Activated CD4-positive, alpha-beta memory T cell treated with anti-CD3 and anti-CD28 coated beads, Interleukin-2, amount 10 ng/mL, durations not matched to agents 7 days and 5 days (primary cell): ENCODE measurements at places on chromosomes 12 and 14. TPM values are rescaled to one million over a fixed set of nuclear protein-coding genes. Genes with fewer than 3 reads are reported as not detected.

The MUCL1 gene
- not detected for total RNA-seq

DNA sequence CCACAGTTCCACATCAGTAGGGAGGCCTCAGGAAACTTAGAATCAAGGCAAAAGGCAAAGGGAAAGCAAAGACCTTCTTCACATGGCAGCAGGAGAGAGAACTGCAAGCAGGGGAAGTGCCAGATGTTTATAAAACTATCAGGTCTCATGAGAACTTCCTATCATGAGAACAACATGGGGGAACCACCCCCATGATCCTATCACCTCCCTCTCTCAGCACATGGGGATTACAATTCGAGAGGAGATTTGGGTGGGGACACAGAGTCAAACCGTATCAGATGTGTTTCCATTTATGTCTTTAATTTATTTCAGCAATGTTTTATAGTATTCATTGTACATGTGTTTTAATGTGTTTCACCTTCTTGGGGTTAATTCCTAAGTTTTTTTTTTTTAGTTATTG, 25.8 kb downstream of the METAP2 start:
- DNase-seq = no peak

DNA sequence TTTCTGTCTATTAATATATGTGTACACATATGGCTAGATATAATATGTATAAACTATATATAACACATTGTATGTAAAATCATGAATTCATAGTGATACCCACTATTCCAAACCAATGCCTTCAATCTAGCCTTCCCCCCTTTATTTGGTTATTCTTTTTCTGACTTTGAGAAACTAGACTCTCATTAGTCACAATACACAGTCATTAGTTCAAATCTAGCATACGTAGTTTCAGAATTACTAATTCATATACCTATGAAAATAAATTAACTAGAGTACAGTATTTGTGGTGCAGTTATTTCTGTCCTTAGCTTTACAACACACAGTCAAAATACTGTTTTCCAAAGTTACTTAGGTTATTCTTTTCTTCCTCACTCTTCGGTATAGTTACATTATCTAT, 268.2 kb downstream of the DPF3 start:
- no peak for DNase-seq

DNA sequence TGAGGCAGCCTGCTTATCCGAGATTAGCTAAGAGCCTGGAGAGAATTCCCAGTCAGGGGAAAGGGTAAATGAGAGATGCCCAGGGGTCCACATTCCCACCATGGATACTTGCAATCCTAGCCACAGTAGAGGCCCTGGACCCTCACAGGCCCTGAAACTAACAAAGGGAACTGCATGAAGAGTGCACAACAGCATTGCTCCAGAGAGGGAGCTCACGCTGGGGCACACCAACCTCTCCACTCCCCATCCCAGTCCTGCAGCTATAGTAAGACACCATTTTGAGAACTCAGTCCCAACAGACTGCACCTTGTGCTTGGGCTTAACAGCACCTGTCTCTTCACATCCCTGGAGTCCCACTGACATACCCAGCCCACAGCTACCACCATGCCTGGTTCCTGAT, 30.5 kb downstream of the CEP83 start:
- DNase-seq = no peak

DNA sequence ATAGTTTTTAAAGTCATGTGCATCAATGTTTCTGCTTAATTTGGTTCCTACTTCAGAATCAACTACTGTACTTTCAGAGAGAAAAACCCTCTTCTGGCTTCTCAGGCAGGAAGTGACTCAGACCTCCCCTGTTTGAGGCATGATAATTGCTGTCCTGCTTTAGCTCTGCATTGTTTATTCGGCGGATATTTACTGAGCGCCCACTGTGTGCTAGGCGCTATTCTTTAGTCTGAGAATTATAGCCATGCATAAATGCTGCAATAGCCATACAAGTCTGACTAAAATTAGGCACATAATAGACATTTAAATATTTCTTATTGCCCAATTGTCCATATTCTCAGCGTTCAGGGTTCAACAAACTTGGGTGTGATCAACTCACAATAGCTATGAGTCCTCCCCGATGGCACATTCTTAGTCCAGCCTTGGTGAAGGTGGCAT, 6.1 kb upstream of the AMIGO2 start:
- peak; percentile 59 for DNase-seq

DNA sequence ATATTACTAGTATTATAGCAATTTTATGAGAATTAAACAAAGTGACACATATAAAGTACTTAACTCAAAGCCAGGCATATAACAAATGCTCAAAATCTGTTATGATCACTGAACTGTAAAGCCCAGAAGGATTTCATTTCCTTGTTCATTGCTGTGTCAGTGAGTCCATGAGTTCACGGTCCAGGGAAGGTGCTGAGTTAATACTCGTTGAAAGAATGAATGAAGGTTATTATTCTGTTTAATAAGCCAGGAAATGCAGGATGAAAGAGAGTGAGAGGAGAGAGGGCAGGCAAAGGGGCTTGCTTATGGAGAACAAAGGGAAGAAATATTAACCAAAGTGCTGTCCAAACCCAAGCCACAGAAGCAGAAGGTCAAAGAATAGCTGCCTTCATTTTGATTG, 40.2 kb upstream of the NT5DC3 start:
- DNase-seq = no peak

DNA sequence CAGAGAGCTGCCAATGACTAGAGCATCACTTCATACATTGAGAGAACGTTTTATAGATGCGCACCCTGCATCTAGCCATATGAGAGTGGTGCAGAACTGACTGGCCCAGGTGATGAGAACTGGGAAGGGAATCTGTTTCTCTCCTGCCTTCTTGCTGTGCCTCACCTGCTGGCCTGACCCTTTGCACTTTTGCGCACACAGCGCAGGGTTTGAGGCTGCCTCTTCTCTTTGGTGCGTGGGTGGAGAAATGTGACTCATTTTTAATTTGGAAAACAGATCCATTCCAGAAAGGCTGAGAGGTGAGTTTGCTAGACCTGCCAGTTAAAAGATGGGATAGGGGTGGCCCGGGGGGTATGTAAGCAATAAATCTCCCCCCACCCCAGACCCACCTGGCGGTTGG, 453 bp upstream of the ESRRB start:
- DNase-seq = no peak

GRCh38 chr12:111467092-111467856, 61.6 kb downstream of the SH2B3 start:
- DNase-seq = peak; percentile 2

GRCh38 chr14:26621807-26622560, 24.2 kb upstream of the NOVA1 start:
- no peak for DNase-seq

- DNase-seq = no peak
These were observed 4.7 kb upstream of the CREBL2 start for GRCh38 chr12:12606781-12607589.

The SMCO3 gene
- total RNA-seq = not detected

DNA sequence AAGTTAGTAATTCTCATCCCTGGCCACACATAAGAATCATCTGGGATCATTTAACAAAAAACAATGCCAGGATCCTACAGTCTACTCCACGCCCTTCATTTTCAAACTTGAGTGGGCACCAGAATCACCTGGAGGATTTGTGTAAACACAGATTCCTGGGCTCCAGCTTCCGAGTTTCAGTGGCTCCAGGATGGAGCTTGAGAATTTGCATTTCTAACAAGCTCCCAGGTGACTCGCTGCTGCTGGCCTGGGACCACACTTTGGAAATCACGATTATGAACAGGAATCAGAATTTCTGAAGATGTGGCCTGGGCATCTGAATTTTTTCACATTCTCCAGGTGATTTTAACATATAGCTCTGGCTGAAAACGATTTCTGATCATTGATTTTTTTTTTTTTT, 234.8 kb downstream of the CACNA1C start:
- DNase-seq = no peak

The FSCB gene
- not detected for total RNA-seq

DNA sequence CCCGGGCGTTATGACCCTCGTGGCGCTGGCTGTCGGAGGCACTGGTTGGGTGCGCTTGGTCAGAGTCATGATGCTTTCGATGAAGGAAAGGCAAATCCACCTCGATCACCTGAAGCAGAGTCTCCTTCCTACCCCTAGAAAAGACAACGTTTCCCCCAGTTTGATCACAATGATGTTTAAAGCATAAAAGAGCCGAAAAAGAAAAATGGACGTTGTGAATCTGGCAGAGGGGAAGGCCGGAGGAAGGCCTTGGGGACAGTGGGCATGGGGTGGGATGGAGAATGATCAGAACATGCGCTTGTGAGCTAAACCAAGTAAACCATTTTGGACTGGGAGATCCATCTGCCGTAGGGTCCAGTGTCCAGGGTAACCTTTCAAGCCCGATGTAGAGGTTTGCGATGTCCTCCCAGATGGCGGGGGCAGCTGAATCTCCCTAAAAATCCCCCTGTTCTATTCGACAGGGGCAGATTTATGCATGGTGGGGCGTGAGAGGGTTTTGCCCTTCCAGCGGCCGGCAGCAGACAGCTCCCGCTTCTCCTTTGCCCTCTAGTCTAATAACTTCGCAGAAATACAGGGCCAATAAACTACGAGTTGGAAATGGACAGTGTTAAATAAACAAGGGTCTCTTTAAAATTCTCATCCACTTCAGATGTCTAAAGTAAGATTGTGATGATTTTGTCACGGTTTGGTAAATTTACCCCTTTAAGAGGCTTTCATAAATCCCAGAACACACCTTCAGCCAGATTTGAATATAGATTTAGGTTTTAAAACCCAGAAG, 2.3 kb upstream of the OTX2 start:
- no peak for DNase-seq

DNA sequence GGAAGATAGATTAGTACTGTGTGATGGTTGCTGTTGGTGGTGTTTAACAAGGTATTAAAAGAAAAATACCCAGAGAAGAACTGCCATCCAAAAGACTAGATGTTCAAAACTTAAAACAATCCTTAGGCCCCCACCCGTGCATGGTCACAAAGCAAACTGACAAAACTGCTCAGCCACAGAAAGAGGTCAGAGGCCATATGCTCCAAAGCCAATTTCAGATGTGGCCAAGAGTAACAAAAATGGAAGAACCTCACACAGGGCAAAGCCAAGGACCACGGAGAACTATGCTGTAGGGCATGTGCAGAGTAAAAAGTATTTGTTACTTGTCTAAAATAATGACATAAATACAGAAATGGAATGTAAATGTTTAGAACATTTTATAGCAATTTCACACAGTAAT, 5.3 kb downstream of the TXNDC16 start:
- no peak for DNase-seq

DNA sequence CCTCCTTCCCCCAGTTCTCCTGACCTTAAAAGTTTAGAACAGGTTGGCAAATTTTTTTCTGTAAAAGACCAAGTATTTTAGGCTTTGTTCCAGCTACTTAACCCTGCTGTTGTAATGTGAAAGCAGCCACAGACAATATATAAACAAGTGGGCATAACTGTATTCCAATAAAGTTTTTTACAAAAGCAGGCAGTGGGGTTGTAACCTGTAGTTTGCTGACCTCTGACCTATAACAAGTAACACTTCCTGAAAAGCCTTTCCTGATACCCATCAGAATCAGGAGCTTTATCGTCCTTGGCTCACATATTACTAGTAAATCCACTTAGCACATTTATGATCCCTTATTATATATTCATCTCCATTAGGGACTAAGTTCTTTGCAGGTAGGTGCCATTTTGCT, 13.1 kb upstream of the SMARCC2 start:
- no peak for DNase-seq

The CHMP4A gene
- 97.9 TPM for total RNA-seq

The NPAS3 gene
- not detected for total RNA-seq

DNA sequence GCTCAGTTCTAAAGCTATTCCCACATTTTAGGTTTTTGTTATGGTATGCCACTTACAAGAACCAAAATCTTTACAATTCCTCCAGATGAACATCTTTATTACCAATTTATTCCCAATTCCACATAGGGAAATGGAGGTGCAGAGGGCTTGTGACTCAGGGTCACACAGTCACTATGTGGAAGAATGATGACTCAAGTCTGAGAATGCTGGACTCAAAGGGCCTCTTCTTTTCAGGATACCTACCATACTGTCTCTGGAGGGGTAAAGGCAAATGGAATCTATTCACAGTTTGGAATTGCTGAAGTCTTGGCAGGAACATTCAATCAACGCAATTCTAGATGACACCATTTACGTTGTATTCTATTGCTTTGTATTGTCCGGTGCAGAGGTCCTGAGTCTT, 48.2 kb upstream of the MANSC4 start:
- DNase-seq = no peak

DNA sequence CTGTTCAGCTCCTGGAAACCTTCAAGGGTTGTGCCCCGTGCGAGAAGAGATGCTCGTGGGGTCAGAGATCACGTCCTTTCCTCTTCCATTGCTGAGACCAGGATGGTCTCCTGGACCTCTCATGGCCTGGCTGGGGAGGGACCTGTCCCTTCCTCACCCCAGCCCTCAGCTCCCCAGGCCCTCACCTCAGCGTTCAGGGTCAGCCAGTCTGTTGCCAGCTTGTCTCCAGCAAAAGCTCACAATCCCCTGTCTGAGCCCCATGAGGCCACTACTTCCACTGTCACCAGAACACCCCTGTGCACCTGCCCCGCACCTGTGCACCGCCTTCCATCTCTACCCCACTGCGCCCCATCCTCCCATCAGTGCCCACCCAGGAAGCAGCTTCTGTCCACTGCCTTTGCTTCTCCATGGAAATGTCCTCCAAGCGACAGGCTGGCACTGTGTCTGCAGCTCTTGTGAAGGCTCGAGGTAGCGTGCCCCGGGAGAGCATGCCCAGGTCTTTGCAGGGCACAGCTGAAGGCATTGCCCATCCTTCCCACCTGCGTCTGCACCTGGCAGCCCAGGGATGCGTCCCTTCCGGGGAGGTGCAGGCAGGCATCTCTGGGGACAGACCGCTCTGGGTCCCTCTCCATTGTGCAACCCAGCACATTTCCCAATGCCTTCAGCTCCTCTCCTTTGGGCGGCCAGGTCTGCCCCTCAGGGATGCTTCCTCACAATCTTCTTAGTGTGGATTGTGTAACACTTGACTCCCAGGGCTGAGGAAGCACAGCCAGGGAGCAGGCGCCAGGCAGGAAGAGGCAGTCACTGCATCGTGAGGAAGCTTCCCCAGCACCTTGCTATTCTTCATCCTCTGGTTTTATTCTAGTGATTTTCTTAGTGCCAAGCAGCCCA, 179.6 kb downstream of the ADGRD1 start:
- DNase-seq = peak; percentile 12

The ITGB7 gene
- 786 TPM for total RNA-seq

- no peak for DNase-seq
These were observed 251.4 kb upstream of the ATP2B1 start for GRCh38 chr12:89960011-89960507.
